ENCODE measurements at places on chromosomes 7 and 10. TPM values are rescaled to one million over a fixed set of nuclear protein-coding genes. Genes with fewer than 3 reads are reported as not detected.

MMP21 gene
- polyA plus RNA-seq: not detected

SPDYE18 gene
- polyA plus RNA-seq: not detected

SGMS1 gene
- 3.5 TPM for polyA plus RNA-seq

GIMAP6 gene
- 10.2 TPM for polyA plus RNA-seq

CYP3A5 gene
- 13.2 TPM for polyA plus RNA-seq
